ENCODE measurements at places on chromosomes 3 and 15.

- DNase-seq, result peak; percentile 69
These were observed at the start of gene ATP11B for GRCh38 chr3:182792901-182793662. TSS of gene ATP11B (plus strand) at chr3:182793504. CDS start at chr3:182793760, 256 bp downstream.

DNA sequence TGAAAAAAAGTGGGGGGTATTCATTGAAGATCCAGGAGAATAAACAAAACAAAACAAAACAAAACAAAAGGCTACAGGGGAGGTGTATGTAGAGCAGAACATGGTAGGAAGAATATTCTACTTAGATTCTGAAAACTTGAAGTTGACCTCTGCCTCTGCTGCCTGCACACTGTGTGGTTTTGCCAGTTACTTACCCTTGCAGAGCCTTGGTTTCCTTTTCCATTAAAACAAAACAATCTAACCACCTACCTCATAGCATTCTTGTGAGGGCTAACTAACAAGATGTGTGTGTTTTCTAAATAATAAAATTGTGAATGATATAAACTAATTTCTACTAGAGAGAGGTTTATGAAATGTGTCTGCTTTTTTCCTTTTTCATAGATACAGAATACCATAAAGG, 423.1 kb downstream of the TIGIT start:
- DNase-seq, result no peak

- no peak for DNase-seq
These were observed 61.2 kb downstream of the PEAK1 start for GRCh38 chr15:77358545-77359240.

DNA sequence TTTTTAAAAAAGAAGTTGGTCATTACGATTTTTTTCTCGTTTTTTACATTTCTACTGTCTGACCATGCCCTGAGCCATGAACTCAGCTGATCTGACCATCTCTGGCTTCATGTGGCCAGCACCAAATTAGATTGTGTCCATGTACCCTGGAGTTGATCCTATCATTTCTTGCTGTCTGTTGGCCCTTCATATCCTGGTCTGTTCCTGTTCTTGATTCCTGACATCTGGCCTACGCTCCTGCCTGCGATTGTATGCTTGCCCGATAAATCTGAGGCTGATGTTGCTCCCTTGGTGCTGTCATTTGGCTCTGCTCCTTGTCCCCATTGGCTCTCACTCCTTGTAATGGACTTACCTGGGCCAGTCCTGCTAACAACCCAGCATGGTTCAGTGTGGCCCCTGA, 89.8 kb upstream of the IGSF10 start:
- no peak for DNase-seq

- no peak for DNase-seq
These were observed 37.6 kb downstream of the SCN5A start for GRCh38 chr3:38611866-38612265.

- DNase-seq, result no peak
These were observed 27.2 kb downstream of the AQR start for GRCh38 chr15:34942363-34942762.

All from MV-4-11 (cell line).